ENCODE measurements at places on chromosomes 2 and 18.

GRCh38 chr18:79401494-79402208, 5.9 kb downstream of the NFATC1 start:
- no peak for DNase-seq

- no peak for DNase-seq
Observed at GRCh38 chr2:3470166-3470651, 49.1 kb downstream of the ADI1 start.

DNA sequence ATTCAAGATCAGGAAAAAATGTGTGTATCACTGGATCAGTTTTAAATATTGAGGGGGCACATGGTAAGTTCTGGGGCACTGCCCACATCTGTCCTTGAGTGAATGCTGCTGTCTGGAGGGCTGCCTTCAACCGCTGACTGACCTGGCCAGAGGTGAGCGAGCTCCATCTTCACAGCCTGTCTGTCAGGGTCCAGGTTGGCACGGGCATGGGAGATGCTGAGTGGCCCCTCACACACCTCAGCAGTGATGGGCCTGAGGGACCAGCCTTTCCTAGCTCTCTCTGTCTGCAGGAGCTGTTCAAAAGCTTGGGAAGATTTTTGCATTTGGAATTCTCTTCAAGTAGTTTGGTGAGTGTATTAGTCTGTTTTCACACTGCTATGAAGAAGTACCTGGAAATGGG, 114.8 kb upstream of the ALKAL2 start:
- no peak for DNase-seq

GRCh38 chr2:19829672-19830071, 72.1 kb downstream of the TTC32 start:
- DNase-seq, result no peak

GRCh38 chr2:101160454-101160853, 9.3 kb upstream of the TBC1D8 start:
- DNase-seq, result no peak

GRCh38 chr2:50645346-50645745, 386.6 kb downstream of the NRXN1 start:
- DNase-seq, result no peak

- DNase-seq, result peak; percentile 42
Observed at GRCh38 chr2:219344751-219345430, 12.3 kb upstream of the RESP18 start.

- DNase-seq, result no peak
Observed at GRCh38 chr18:9379118-9379517, 44.5 kb downstream of the TWSG1 start.

DNA sequence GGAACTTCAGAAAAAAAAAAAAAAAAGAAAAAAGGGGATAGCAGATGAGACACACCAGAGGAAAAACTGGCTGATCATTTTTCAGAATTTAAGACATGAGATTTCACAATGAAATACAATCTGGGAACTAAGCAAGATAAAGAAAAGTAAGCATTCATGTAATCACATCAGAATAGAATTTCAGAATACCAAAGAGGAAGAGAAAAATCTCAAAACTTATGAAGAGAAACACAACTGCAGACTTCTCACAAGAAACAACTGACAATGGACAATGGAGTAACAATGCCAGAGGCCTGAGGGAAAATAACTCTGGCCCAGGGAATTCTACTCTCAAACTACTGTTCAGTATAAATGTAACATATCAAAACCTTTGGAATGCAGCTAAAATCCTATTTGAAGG, 13.2 kb upstream of the RRM2 start:
- no peak for DNase-seq

GRCh38 chr2:180607514-180608049, 372.8 kb upstream of the UBE2E3 start:
- no peak for DNase-seq

- no peak for DNase-seq
Observed at GRCh38 chr2:159089543-159089942, 121.1 kb downstream of the TANC1 start.

- DNase-seq, result no peak
Observed at GRCh38 chr2:163465440-163465839, 270.4 kb downstream of the FIGN start.

GRCh38 chr2:109396202-109397180, 217.3 kb downstream of the SEPTIN10 start:
- peak; percentile 7 for DNase-seq

- DNase-seq, result no peak
Observed at GRCh38 chr2:111209045-111209514, 88.4 kb downstream of the BCL2L11 start.

DNA sequence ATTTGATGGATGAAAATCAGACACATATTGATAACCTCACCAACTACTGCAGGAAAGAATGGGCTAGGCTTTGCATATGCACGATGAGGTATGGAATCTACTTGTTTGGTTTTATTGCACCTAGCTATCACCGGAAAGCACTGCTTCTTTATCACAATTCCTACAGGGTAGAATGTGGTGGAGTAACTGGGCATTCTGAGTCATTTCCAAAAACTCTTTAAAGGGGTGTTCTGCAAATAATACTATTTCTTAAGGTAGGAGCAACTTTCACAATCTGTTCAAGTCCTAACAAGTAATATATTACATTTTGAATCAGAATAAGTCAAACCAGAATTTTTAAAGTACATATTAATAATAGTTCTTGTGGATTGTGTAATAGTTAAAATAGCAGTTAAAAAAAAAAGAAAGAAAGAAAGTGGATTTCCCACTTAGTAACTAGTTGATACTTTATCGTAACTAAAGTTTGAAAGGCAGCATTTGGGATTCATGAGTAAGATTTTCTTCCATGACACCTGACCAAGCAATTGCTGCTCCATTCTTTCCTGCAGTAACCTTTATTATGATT, 40.5 kb downstream of the INO80C start:
- DNase-seq, result no peak

GRCh38 chr18:9608728-9609127, 5.6 kb downstream of the PPP4R1 start:
- no peak for DNase-seq

- no peak for DNase-seq
Observed at GRCh38 chr2:17107151-17107550, 411.1 kb downstream of the RAD51AP2 start.

- DNase-seq, result no peak
Observed at GRCh38 chr2:229815858-229816257, 101.5 kb upstream of the DNER start.

GRCh38 chr2:230156782-230157699, 62.7 kb downstream of the SP110 start:
- DNase-seq, result no peak

DNA sequence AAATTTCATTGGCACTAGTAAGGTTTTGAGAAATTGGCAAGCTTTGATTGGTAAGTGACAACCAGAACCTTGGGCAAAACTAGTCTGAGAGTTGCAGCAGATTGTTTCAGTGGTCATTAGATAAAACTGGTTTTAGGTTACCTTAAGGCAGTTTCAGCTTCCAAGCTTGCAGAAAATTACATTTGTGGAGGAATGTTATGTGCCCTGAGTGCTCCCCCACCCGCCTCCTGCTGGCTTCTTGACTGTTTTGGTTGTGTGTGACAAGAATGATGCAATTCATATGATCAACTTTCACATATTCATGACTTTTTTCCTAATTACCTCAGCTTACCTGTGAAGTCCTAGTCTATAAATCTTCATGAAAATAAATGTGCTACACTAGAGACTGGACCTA, 599.5 kb upstream of the ZNF804A start:
- no peak for DNase-seq

DNA sequence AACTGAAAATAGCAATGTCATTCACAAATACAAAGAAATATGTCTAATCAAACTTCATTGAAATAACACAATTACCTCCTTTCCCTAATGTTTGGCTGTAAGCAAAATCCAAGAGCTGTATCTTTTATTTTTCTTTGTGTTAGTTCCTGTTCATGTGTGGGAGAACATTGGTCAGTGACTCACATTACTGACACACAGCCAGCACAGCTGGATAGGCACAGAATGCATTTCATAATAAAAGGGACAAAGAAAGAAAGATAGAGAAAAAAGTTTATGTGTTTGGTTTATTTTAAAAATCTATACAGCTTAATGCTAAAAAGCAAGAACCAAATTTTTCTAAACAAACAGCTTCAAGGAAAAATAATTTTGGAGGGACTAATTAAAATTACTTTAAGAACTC, 185.6 kb upstream of the COL3A1 start:
- no peak for DNase-seq

DNA sequence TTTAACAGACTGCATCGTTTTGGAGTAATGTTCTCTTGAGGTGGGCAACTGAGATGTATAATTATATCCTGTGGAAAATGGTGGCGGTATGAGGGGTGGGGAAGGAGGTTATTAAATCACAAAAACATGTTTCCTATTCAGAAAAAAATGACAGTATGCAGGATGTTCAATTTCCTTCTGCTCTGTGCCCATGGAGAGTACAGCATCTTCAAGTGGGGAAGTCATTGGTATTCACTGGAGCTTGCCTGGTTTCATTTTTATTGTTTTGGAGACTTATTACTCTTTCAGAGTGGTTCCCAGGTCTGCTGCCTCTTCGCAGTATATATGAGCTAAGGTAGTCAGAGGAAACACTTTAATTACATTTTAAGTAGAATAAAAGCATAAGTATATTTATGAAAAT, 318.8 kb upstream of the RAB12 start:
- DNase-seq, result no peak

GRCh38 chr2:85071096-85071495, 62.1 kb upstream of the TCF7L1 start:
- no peak for DNase-seq

DNA sequence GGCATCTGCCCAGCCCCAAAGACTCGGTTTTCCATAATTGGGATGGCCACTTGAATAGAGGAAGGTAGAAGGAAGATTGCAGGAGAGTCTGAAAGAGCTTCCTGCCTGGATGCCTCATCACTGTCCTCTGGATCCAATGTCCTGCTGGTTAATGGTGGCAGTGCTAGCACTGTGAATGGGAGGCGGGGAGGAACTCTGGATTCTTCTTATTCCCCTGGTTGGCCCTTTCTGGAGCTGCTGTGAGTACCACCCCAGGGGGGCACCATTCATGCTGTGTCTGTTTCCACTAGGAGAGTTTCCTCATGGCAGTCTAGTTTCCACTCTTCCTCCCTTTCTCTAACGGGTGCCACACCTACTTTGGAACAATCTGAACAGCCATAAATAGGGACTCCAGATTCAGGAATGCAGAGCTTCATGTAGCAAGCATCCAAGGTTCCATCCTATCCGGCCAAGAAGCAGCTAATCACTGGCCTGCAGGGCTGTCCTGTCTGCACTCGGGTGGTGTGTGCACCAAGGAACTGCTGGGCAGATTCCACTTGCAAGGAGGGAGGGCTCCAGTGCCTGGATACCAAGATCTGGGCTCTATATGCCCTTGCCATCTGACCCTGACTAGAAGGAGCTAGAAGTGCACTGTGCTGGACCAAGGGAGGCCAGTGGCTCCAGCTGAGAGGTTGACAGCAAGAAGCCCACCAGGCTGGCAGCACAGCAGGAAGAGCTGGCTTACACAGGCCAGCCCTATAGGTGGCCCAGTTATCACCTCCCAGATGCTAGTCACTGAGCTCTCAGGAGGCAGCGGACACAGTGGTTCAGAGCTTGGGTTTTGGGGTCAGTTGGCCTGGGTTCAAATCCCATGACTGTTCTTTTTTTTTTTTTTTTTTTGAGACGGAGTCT, 4.6 kb upstream of the ATOH8 start:
- DNase-seq, result no peak

DNA sequence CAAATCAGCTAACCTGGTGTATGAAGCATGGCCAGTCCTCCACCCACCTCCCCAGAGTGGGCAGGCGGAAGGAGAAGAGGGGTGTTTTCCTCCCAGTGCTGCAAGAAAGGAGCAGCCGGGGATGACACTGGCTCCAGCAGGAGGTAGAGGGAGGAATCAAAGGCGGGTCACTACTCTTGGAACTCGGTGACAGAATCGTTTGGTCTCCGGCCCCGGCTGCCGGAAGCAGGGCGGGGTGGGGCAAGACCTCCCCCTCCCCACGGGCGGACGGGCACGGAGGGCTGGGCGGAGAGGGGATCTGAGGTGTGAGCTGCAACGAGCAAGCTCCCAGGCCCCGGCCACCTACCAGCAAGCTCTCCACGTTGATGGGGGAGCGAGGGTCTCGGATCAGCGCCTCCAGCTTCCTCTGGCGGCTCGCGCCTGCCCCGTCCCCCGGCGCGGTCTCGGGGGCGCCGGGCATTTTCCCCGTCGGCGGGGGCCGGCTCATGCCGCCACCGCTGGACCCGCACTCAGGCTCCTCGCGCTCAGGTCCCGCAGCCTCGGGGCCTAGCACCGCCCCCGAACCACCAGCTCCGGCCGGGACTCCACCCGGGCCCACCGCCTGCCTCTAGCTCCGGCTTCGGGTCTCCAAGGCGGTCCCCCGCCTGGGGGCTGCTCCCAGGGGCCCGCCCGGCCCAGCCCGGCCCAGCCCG, 640 bp downstream of the ROCK2 start:
- DNase-seq, result peak; percentile 53

GRCh38 chr18:14947482-14948162, 199.7 kb downstream of the ANKRD30B start:
- no peak for DNase-seq

DNA sequence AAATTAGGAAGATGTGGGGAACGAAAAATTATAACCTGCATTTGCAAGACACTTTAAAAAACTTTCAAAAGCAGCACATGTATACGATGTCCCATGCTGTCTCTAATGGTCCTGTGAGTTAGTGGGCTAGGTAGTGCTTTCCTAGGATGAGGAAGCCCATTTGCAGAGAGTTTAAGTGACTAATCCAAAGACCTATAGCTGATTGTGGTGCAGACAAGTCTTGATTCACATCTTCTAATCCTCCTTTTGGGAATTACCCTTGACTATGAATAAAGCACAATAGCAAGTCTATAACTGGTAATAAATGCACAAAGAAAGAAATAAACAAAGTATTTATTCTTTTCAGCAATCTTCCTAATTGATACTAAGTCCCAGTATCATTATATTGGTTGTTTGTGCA, 234.6 kb upstream of the FANCL start:
- DNase-seq, result no peak

- DNase-seq, result no peak
Observed at GRCh38 chr2:230735884-230736283, 23.2 kb downstream of the CAB39 start.

- DNase-seq, result peak; percentile 79
Observed at GRCh38 chr2:174492963-174493431, 6.2 kb upstream of the GPR155 start.

- peak; percentile 51 for DNase-seq
Observed at GRCh38 chr2:200810252-200810997, 1.3 kb upstream of the BZW1 start.

DNA sequence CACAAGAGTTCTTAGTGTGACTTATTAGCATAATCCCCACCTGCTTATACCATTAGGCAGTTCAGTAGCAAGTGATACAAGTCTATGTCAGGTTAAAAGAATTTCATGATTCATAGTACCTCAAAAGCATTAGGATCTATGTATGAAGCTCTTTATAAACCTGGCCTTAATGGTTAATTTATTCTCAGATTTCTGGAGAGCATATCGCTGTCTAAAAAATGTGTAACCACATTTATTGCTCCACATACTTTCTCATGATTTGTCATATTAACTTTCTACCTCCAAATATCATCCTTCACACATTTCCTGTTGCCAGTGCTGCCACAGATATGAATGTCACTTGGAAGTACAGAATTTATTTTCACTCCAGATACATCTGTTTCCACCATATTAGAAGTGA, 332.8 kb upstream of the MAP2 start:
- DNase-seq, result peak; percentile 7
